Suppressor macrophage treated with lipopolysaccharide for 1 hour (primary cell): ENCODE measurements at places on chromosomes 7 and 10.

GRCh38 chr10:3932597-3933375 lies 147.8 kb upstream of the KLF6 start:
- peak; percentile 61 for DNase-seq

GRCh38 chr10:66209025-66209424 lies 716.8 kb upstream of the LRRTM3 start:
- no peak for DNase-seq

- peak; percentile 43 for DNase-seq
Observed at GRCh38 chr10:113356794-113357680, 195.8 kb upstream of the HABP2 start.

- peak; percentile 76 for DNase-seq
Observed at GRCh38 chr7:140478246-140479061, 851 bp downstream of the MKRN1 start.

- no peak for DNase-seq
Observed at GRCh38 chr7:83824214-83824613, 175.3 kb upstream of the SEMA3E start.

- DNase-seq = no peak
Observed at GRCh38 chr7:87223666-87224065, 4.1 kb upstream of the TMEM243 start.

DNA sequence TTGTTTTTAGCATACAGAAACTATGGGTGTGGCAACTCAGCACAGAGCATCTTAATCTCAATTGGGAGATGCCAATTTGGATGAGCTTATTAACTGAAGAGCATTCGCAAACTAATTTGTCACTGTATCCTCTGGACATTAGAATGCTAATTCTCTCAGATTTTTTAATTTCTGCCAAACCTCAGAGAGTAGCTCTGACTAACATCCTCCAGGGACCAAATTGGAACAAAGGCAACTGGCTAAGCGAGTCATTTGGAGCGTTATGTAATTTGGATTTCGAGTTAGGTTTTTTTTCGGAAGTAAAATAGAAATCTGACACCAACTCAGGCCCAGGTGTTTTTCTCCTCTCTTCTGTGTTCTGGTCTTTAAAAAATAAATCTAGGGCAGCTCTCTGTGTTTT lies 201.9 kb downstream of the BMPER start:
- no peak for DNase-seq

DNA sequence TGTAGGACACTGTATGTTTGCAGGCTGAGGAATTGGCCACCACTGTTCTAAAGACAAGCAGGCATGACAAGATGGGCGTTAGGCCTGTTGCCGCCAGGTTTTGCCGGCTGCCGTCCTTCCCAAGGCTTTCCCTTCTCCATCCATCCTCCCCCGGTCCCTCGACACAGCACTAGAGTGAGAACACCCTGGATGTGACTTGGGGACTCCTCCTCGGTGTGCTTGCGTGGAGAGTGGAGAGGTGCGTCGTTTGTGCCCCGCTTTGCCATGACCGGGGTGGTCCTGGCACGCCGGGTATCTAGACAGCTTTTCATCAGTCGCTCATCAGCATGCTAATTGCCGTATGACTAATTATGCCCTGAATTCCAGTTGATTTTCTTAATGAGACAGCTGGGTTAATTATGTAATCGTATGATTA lies 206.6 kb upstream of the SH2B2 start:
- DNase-seq = no peak

DNA sequence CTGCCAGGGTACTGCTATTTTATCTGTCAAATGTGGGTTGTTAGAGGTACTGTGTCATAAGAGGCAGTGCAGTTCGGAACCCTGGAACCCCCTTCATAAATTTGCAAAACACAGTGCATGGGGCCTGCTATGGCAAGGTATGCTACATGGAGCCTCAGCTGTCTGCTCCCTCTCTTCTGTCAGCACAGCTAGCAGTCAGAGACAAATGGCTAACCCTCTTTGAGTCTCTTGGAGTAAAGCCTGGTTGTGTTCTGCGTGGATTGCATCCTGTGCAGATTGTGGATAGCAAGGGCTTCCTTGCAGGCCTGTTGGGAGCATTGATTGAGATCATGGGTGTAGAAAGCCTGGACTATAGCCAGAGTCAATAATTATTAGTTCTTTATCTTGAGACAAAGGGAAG lies 397.8 kb downstream of the AUTS2 start:
- no peak for DNase-seq

DNA sequence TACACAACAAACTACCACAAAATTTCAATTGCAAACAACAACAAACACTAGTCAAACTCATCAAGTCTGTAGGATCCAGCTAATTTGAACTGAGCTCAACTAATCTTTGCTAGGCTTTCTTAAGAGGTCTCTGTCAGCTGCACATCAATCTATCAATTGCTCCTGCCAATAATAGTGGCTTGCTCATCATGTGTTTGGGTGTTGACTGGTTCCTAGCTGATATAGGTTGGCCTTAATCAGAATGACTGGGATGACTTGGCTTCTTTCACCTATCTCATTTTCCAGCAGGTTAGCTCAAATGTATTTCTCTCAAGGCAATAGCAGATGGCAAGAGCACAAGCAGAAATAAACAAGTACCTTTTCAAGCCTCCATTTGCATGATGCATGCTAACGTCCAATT lies 370.3 kb upstream of the NFE2L3 start:
- DNase-seq = no peak

DNA sequence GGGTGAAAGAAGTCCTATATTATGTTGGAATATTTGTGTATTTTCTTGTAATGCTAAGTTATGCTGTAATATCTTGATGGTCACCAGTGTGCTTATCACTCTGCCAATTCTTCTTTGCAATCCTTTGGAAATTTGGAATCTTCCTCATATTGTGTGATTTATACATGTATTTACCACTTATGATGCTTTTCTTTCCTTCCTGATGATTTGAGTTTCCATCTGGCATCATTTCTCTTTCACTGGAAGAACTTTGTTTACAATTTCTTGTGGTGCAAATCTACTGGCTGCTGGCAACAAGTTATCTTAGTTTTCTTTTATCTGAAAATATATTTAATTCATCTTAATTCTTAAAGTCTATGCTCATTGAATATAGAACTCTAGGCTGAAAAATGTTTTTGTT lies 29.2 kb downstream of the CFAP69 start:
- no peak for DNase-seq
